CD4-positive, alpha-beta T cell treated with Interleukin-17A for 1 hour (primary cell): ENCODE measurements at places on chromosomes 2 and 18.

DNA sequence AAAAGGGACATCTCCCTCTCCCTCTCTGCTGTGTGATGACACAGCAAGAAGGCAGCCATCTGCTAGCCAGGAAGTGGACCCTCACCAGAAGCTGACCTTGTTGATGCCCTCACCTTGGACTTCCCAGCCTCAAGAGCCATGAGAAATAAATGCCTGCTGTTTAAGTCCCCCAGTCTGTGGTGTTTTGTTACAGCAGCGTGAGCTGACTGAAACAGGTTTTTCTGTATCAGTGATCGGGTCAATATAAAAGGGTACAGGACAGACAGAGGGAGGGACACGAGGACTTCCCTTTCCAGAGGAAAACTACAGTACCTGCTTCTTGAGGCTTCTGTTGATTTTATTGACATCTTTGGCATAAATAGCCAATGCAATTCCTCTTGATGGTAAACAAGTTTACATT is 510.3 kb upstream of the CHAC2 start:
- DNase-seq = no peak

GRCh38 chr2:1548910-1549673 is 135.8 kb downstream of the TPO start:
- DNase-seq = no peak

- DNase-seq = no peak
Measured at GRCh38 chr2:188244383-188244782, 47.3 kb upstream of the GULP1 start.

DNA sequence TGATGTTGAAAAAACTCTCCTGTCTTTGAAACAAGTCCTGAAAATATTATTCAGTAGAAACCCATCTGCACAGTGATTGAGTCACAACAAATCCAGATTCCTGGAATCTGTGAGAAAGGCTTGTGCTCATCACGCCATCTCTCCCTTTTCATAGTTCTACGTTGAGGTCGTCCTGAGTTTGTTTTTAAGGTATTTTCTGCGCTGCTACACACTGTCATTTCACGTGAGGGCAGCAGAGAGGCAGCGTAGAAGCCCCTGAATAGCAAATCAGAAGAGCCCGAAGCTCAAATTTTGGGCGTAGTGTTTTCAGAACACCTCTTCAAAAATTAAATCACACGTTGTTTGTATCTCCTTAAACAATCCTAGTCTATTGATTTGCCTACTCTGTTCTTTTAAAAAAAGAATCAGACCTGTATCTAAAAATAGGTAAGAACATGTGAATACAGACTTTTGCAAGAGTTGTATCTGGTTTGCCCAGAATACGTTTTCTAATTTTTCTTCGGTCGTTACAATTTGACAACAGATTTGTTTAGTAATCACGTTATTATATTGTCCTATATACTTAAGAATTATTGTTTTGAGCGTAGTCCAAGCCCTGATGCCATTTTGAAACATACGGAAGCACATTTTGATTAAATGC is 61.6 kb upstream of the SLC38A11 start:
- DNase-seq = no peak

- DNase-seq = no peak
Measured at GRCh38 chr2:191636235-191636543, 41.7 kb upstream of the NABP1 start.
